ENCODE measurements at places on chromosomes 6 and 20.
A peak's percentile ranks its signal among the peaks of the same experiment; 100 is the strongest.

GRCh38 chr20:36845288-36845971 is 30.5 kb upstream of the TLDC2 start:
- DNase-seq = no peak

DNA sequence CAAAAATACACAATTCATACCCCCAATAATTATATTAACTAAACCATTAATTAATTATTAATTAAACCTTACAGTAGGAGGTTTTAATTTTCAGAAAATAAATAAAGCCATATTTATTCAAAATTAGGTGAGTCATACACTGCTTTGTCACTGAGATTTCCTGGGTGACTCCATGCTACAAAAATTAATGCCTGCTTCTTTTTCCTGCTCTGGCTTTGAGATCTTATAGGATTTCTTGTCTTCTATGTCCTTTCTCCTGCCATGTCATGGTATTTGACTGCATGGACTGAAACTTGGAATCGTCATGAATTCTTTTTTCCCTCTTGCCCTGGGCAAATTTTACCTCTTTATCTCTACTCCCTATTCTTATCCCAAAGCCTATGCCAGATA is 133.2 kb downstream of the PHACTR1 start:
- no peak for DNase-seq

DNA sequence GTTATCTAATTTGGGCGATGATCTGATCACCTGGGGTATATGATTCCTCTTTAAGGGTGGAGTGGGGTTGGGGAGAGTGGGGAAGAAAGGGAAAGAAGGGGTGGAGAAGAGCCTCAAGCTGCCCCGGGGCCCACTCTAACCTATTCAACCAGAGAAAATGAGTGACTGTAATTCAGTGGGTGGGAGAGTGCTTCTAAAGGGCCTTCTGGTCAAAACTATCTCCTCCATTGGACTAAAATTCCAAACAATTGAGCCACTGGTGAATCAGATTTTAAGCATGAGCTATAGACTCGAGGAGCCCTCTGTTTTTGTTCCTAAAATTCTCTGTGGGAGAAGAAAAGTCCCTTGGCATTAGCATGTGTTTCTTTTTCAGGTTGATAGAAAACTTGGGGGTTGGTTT is 296.8 kb downstream of the CLIC5 start:
- DNase-seq = no peak

GRCh38 chr6:157054531-157054979 is 268.8 kb downstream of the TMEM242 start:
- DNase-seq = no peak

- no peak for DNase-seq
These were observed 76.0 kb upstream of the ADGRB3 start for GRCh38 chr6:68559070-68559469.

GRCh38 chr20:1327241-1327653 is 1.7 kb downstream of the SDCBP2 start:
- no peak for DNase-seq

DNA sequence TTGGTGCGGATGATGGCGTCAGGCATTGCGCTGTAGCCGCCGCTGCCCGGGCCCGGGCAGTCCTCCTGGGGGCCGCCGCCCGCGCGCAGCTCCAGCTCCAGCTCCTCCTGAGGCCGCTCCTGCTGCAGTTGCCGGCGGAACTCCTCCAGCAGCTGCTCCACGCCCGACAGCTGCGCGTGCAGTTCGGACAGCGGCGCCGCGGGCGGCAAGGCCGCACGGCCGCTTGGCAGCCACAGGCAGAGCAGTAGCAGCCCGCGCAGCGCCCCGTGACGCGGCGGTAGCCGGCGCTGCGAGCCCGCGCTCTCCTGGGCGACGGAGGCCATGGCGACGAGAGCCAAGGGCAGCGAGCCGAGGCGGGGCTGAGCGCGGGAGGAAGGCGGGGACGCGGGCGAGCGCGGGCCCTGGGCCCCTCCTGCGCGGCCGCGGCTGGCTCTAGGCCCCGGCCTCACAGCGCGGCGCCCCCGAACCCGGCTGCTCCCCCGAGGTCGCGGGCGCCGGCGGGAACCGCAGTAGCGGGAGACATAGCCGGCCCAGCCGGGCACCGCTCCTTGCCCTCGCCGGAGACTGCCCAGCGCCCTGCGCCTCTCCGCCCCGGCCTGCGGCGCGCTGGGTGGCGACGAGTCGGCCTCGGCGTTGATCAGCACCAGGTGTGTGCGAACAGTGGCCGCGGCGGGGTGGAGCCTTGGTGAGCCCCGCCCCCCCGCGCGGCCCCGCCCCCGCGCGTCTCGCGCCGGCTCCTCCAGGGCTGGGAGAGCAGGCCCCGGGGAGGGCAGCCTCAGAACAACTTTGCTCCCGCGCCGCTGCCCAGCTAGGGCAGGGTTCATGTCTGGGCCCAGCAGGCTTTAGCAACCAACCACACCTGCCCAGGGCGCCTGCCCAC is at the start of gene LRP11:
LRP11 (minus strand) TSS at position 662 of the 880 bp plus-strand sequence; CDS start at position 323, 339 bp downstream.
- DNase-seq = peak; percentile 91

GRCh38 chr20:51497542-51498467 is 44.7 kb downstream of the NFATC2 start:
- DNase-seq = no peak

DNA sequence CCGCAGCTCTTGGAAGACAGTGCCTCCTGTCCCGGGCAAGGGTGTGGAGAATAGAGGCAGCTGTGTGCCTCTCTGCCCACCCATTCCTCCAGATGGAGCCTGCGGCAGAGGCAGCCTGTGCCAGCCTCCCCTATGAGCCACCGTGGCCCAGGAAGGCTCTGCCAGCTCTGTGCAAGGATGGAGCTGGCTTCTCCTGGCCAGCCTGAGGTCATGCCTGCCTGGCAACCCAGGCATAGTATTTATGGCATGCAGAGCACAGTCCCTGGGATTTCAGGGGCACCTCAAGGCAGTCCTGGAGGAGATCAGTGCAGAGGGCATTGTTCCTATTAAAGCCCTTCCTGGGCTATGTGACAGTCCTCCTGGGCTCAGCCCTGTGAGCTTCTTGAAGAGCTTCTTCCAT is 1.5 kb downstream of the EPB41L1 start:
- no peak for DNase-seq

DNA sequence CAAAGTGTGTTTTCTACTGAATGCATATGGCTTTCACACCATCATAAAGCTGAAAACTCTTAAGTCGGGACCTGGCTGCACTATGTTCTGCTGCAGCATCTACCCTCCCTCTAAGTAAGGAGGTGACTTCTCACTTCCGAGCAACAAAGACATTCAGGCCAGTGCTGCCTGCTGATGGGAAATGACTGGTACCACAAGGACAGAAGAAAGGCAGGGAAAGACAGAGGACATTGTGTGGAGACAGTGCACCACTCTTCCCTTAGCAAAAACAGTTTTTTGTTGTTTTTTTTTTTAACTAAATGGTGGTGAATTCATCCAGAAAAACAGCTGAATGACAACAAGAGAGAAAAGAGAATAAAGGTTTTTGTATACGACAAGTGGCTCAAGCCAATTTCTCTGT is 81.5 kb downstream of the MAP7 start:
- DNase-seq = no peak

Data from ascending aorta (tissue), 2 donors.